ENCODE measurements at places on chromosomes 1 and 21.

GRCh38 chr1:113931451-113931851 lies 2.3 kb downstream of the HIPK1 start:
- no peak for DNase-seq

DNA sequence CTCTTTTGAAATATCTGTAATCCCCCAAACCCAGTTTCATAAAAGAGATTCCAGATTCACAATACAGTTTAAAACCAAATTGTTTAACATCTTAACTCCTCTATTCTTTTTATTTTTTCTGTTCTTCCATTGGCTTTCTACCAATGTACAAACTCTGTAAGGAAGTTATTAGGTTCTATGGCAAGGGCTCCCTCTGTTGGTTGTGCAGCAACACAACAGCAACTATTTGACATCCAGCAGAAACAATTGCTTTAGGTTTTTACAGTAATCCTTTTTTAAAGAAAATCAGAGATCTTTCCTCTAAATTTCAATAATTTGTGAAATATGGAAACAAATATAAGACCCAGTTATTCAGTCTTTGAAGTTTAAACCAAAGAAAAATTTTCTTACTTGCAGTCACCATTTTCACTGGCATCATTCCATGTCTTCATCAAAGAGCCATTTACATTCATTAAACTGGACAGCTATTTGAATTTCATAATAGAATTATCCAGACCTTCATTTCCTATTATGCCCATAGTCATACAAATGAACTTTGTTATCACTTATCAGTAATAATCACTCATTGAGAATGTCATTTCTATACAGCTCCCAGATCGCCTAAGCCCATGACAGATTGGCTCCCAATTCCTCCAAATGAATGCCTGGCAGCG lies 46.5 kb upstream of the RNF11 start:
- peak; percentile 4 for DNase-seq

- DNase-seq = no peak
Measured at GRCh38 chr1:109156916-109157385, 43.0 kb downstream of the ELAPOR1 start.

- DNase-seq = no peak
Measured at GRCh38 chr1:159647616-159648015, 60.0 kb downstream of the APCS start.

- DNase-seq = no peak
Measured at GRCh38 chr1:29669158-29669871, 433.0 kb downstream of the PTPRU start.

DNA sequence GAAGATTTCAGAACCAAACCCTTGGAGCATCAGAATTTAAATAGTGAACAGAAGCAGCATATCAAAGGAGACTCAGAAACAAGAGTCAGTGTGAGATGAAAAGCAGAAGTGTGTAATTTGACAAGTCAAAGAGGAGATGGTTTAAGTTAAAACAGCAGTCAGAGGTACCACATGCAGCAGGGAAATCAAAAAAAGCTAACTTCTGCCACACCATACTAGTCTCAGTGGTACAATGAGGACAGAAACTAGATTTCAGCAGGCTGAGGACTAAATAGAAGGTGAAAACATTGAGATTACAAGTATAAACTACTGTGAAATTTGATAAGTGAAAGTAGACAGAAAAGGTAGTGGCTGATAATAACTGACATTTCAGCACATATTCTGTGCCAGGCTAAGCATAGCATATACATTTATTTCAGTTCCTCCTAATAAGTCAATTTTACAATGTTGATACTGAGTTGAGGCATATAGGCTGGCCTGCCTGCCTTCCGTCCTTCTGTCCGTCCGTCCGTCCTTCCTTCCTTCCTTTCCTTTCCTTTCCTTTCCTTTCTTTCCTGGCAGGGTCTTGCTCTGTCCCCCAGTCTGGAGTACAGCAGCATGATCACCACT lies 12.6 kb downstream of the SUCO start:
- DNase-seq = no peak

GRCh38 chr1:150268340-150268704 lies 494 bp downstream of the APH1A start:
- no peak for DNase-seq

- DNase-seq = no peak
Measured at GRCh38 chr1:234913771-234914170, 214.9 kb downstream of the TOMM20 start.

- DNase-seq = no peak
Measured at GRCh38 chr1:101022294-101022693, 3.3 kb downstream of the DPH5 start.

DNA sequence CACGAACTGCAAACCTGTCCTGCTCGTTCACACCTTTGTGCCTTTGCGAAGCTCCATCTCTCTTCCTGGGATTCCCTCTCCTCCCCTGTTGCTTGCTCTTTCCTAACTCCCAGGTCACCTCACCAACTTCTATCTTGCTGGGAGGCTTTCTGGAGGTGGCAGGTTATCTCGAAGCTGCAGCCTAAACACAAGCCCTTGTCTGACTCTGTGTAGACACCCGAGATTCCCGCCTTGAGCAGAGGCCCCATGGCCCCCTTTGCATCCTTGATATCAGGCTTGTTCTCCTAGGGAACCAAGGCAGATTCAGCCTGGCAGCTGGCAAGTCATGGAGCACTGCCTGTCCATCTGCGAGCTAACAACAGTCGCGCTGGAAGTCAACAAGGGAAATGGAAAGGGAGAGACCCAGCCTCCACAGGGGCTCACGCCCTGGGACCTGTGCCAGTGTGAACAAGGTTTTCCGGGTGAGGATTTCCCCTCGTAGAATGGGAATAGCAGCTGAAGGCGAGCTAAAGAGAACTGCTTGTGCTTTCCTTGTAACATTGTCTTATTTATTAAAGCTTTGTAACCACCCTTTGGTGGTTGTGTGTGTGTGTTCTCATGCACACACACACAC lies 109.5 kb upstream of the JUN start:
- no peak for DNase-seq

- no peak for DNase-seq
Measured at GRCh38 chr1:157252473-157252872, 114.3 kb upstream of the ETV3 start.
